MCF 10A (cell line): ENCODE measurements at places on chromosomes 5 and 9. TPM values are rescaled to one million over a fixed set of nuclear protein-coding genes. Genes with fewer than 3 reads are reported as not detected.

The NR3C1 gene
- 92.9 and 113 TPM in 2 replicates for total RNA-seq

The BTNL8 gene
- not detected in 2 replicates for total RNA-seq

The PCDHB12 gene
- total RNA-seq = 1.6 and 2.3 TPM in 2 replicates

The SLC25A2 gene
- total RNA-seq = 0.37 and 0.79 TPM in 2 replicates

The ZNF300 gene
- 14.6 and 15.4 TPM in 2 replicates for total RNA-seq

The CD72 gene
- 1.6 and 1.8 TPM in 2 replicates for total RNA-seq

The PCDHA9 gene
- 0.25 and 0.28 TPM in 2 replicates for total RNA-seq

The ESM1 gene
- not detected in 2 replicates for total RNA-seq

The RFX3 gene
- total RNA-seq = 9.2 and 9.7 TPM in 2 replicates

The WHRN gene
- 9.4 and 12.8 TPM in 2 replicates for total RNA-seq
